ENCODE measurements at places on chromosomes 3 and 15. TPM values are rescaled to one million over a fixed set of nuclear protein-coding genes. Genes with fewer than 3 reads are reported as not detected.

DNA sequence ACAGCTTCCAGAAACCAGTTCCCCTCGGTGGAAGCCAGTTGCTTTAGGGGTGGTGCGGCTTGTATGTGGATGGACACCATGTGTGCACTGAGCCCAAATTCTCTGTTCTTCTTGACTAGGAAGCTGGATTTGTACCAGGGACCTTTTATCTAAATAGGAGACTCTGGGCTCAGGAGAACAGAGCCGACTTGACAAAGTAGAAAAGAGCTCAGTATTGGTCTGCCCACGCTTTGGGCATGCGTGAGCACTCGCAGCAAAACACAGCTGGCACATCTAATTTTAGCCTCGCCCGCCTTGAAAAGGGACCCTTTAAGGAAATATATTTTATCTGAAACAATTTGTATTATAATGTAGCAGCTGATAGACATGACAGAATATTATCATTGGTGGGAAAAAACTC, 1.1 kb upstream of the RBMS3 start:
- DNase-seq, result no peak

MB21D2 gene
- total RNA-seq, result 25.1 TPM

GRCh38 chr3:116476691-116477090, 31.4 kb upstream of the LSAMP start:
- DNase-seq, result no peak

GOLGA6L4 gene
- not detected for total RNA-seq

DNA sequence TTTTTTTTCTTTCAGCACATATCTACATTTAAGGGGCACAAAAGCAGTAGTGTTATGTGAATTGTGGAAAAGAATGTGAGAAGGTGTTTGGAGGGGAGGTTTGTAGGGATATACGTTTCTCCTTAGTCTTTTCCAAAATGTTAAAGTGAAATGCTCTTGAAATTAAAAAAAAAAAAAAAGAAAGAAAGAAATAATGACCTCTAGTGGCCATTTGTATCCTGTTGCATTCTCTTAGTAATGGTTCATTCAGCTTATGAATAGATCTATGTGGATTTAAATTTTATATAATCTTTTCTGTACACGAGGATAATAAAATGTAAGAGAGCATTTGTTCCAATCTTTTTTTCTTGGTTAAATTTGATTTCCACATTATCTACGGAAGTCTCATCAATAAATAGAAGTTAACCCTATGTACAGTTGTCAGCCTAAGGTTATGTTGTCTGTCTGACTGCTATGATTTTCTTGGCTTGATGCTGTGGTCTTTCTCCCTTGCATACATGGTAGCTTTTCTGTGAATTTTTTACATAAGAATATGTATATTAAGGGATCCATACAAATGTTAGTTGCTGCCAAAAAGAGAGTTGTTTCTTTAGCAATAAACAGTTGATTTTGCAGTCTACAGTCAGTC, 1.7 kb downstream of the P2RY13 start:
- DNase-seq, result no peak

DNA sequence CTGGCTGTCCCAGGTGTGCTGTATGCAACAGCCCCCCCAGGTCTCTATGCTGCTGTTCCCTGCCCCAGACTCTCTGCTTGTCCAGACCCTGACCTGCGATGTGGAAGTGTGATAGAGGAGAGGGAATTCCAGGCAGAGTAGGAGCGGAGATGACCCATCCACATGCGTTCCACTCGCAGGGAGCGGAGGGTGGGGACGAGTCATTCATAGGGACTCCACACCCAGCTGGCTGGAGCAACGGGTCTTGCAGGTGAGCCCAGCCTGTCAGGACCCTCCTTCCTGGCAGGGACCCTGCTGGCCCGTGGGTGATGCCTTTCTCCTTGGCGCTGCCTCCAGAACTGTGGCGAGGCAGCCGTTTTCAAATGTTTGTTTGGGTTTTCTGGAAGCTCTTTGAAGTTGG, 58.8 kb downstream of the CEMIP start:
- no peak for DNase-seq

TTLL13 gene
- total RNA-seq, result 0.06 TPM

GRCh38 chr3:54168451-54168850, 46.1 kb downstream of the CACNA2D3 start:
- no peak for DNase-seq

PYGO1 gene
- 7.8 TPM for total RNA-seq

GRCh38 chr3:176814285-176814684, 383.0 kb downstream of the TBL1XR1 start:
- DNase-seq, result peak; percentile 53

- no peak for DNase-seq
These were observed 21.0 kb downstream of the LARS2 start for GRCh38 chr3:45409369-45409768.

DNA sequence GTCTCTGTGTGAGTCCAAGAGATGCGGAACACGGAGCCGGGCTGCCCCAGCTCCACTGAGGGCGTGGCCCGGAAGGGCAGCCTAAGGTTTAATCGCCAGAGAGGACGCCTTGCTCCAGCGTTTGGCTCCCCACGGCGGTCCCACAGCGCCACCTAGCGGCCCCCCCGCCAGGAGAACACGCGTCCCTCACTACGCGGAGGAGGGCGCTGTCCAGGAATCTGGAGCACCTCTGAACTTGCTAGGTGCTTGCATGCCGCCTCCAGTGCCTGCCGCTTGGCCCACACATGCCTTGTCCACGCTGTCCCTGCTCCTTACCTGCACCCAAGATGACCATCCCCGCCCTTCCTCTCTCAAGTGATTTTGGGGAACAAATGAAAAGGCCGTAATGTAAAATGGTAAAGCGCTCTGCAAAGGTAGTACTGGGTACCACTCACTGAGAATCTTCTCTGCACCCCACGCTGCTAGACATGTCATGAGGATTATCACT, 14.4 kb upstream of the MRPS22 start:
- peak; percentile 88 for DNase-seq

- no peak for DNase-seq
These were observed 12.2 kb upstream of the ZBED2 start for GRCh38 chr3:111607240-111607920.

DNA sequence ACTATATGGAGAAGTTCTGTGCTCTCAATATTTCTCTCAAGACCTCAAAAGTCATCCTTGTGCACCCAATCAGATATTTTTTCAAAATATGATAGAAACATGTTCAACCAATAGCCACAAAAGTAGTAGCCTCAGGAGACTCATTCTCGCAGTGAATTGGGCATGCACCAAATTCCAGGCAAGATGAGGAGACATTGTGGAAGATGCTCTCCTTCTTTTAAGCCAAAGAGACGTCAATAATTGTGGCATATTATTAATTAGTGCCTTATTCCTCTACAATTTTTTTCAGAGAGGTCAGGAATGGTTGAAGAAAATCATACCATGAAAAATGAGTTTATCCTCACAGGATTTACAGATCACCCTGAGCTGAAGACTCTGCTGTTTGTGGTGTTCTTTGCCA, at the start of gene OR5K2:
TSS of gene OR5K2 (plus strand) at position 301 of the 400 bp plus-strand sequence. CDS start at position 301, 0 bp downstream.
- no peak for DNase-seq

DNA sequence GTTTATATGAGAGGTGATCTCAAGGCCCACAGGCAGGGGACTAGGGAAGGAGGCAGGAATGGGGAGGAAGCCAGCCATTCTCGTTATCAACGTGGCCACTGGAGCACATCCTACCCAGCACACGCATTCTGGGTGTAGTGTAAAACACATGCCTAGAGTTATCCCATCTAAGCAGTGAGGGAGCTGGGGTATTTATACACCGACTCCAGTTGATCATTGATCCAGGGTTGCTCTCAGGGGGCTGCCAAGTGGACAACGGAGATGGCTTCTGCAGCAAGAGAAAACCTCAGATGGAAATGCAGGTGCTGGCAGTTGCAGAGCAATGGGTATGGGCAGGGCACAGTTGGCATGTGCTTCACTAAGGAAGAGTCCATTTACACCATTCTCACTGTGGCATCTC, 30.4 kb upstream of the SYNM start:
- DNase-seq, result no peak

GRCh38 chr3:129610276-129610675, 3.8 kb upstream of the PLXND1 start:
- no peak for DNase-seq

All from H4 (cell line).